ENCODE measurements at places on chromosomes 12 and 14.

- DNase-seq, result no peak
These were observed 30.4 kb downstream of the CCDC85C start for GRCh38 chr14:99573436-99574098.

DNA sequence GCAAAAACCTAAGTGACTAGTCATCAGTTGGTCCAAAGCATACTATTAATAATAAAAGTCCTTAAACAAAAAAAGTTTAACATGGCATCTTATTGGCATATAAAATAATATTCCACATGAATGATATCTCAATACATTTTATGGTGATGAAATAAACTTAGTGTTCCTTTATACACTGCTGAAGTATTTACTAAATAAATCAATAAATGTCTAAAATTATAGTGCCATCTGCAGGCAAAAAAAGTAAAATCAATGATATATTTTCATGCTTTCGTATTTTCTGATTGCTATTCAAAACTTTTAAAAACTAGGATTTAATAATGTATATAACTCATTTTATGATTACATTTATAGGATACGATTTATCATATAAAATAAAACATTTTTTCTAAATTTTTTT is 30.5 kb downstream of the PUS7L start:
- no peak for DNase-seq

- DNase-seq, result no peak
These were observed 27.1 kb upstream of the TCP11L2 start for GRCh38 chr12:106275458-106275857.

GRCh38 chr14:37019488-37019887 is 152.9 kb downstream of the SLC25A21 start:
- no peak for DNase-seq

GRCh38 chr12:121806009-121806545 is 2.3 kb downstream of the SETD1B start:
- no peak for DNase-seq

DNA sequence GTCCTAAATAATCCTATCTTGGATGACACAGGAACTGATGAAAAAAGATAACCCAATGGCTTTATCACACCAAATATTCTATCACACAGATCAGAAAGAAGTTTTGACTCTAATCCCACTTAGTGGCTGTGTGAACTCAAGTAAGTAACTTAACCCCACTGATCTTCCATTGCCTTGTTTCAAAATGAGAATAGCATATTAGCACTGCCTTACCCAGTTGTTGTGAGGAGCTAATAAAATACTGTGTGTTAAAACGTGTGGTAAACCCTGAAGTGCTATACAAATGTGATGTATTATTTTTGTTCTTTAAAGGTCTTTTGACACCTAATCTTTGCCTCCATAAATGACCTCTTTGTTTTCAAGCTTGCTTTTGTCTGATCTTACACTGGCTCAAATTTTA is 60.9 kb upstream of the ARID2 start:
- no peak for DNase-seq

DNA sequence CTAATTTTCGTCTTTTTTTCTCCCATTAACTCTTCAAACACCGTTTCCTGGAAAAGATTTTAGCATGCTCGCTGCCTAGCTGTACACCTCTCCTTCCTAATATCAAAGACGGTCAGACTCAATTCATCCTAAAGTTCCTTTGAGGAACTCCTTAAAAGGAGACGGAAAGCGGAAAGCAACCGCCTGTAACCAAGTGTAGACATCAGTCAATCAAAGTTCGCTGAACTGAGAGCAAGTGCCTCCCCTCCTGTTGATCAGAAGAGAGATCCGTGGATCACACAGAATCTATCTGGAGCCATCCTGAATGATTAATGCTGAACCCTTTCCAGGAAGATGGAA is 412 bp upstream of the TEP1 start:
- no peak for DNase-seq

GRCh38 chr12:113142173-113142885 is 6.8 kb upstream of the RASAL1 start:
- DNase-seq, result no peak

DNA sequence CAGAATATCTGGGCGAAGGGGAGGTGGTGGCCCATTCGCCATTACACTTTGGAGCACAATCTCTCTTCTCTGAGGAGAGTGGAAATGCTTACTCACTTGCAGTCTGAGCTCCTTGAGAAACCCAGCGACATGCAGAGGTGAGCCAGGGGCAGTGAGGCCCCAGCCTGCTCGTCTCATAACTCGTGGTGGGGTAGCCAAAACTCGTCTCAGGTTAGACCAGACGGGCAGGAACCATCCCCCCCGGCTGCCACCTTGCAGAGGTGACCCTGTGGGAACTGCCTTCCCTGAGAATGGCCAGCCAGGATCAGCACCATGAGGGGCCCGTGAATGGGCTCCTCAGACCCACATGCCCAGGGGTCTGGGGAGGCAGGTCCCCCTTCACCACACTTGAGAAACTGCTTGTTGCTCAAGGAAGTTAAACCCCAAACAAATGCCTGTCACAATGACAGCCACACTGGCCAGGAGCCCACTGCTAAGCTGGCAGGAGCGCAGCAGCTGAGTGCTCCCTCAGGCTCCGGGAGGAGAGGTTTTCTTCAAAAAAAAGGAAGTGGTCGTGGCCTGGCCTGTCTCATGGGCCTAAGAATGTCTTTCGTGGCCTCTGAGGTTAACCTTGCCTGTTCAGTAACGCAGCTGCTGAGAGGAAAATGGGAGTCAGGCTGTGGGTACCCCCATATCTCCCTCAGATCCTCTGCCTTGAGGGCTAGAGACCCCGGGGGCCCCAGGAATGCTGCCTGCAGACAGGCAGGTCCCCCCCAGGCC is 9.2 kb upstream of the ALDH2 start:
- DNase-seq, result no peak

- no peak for DNase-seq
These were observed 475.8 kb downstream of the RAD51B start for GRCh38 chr14:68295316-68295816.

- DNase-seq, result no peak
These were observed 345.0 kb downstream of the CCDC91 start for GRCh38 chr12:28535216-28535615.

DNA sequence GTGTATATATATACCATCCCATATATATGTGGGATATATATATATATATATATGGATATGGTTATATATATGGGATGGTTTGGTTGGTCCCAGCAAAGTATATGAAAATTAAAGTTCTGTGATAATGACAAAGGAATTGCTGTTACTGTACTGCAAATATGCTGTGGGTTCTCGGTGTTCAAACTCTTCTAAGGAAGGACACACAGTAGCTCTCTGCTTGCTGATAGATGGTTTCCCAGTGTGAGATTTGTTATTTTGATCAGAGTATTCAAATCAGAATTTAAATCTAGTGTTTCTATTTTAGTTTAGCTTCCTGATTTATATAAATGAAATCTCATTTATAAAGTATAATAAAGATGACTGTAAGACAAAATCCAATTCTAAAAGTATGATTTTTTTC is 19.7 kb downstream of the SLC35E3 start:
- DNase-seq, result no peak

All from stimulated activated CD8-positive, alpha-beta memory T cell treated with anti-CD3 and anti-CD28 coated beads, Interleukin-15, amount 100 ng/mL, for 1 hour (primary cell).